Activated T-cell treated with anti-CD3 and anti-CD28 coated beads for 24 hours (primary cell): ENCODE measurements at places on chromosomes 6 and 20.

DNA sequence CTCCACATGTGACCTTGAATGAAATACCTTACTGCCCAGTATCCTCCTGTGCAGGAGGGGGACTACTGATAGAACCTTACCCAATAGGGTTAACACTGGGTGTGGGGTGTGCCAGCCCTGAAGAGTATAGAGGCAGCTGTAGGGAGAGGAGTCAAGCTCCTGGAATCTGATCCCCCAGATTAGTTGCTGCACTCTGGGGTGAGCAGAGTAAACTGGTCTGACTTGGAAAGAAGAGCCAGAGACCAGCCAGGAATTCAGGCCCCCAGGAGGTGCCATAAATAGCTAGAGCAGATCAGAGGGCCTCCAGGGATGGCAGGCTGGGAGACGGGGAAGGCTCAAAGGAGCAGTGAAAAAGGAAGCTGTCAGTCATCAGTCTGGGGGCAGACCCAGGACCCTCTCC is 3.5 kb upstream of the APOBEC2 start:
- DNase-seq = no peak

GRCh38 chr20:54984104-54984448 is 508.7 kb downstream of the DOK5 start:
- DNase-seq = no peak

DNA sequence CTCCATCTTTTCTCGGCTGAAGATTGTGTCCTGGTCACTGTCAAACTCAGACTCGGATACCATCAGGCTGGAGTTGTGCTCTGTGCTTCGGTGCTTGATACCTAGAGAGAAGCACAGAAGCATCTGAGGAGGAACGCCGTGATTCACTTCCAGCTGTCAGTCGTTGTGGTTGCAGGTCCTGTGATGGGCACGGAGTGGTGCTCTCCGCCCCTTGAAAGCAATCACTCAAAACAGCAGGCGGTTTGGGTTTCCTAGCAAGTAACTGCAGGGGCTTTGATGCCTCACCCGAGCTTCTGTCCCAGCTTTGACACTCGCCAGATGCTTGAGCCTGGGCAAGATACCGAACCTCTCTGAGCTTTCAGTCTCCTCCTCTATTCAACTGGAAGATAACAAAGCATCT is 52.5 kb downstream of the ALDH5A1 start:
- DNase-seq = peak; percentile 22

DNA sequence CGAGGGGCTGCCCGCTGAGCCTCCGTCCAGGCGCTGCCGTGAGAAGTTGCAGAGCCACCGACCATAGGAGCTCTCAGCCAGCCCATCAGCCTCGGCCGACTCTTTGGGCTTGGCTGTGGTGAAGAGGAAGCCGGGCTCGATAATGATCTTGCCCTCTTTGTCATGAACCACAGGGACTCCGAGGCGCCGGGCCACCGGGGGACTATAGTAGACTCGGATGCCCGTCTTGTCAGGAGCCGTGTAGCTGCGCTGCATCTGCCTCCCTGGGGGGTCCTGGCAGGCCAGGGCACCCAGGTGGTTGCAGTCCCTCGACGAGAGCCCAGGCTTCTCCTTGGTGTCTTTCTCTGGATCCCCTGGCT is 20.5 kb upstream of the DSN1 start:
- DNase-seq = no peak

DNA sequence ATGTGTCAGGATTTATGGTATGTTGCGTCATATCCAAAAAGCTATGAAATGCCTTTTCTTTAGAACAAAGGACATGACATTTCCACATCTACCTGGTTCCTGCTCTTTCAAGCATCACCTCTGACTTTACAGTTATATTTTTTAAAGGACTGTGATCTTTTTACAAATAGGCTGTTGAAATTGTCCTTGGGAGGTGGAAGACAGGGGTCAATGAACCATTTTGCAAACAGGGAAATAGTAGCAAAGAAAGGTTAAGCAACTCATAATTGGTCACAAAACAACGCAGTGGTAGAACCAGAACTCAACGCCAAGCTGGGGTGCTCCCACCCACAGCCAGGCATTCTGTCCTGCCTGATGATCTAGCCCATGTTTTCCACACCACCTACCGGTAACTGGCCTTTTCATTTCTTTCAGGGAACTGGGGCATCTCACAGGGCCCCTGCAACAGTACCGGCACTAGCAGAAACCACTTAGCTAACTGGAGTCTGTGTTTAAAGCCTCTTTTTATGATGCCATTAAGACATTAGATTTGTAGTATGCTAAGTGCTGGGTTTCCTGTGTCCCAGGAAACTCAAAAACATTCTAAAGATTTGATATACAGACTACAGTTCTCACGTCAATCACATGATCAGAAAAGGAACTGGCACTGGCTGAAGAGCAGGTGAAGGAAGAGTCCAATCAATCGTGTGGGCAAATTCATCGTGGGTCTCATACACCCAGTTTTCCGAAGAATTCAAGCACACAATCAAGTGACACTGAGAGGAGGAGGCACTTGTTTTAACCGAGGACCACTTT is 13.9 kb downstream of the ZNF217 start:
- DNase-seq = no peak

GRCh38 chr6:154229786-154230185 is 126.8 kb downstream of the IPCEF1 start:
- peak; percentile 52 for DNase-seq

DNA sequence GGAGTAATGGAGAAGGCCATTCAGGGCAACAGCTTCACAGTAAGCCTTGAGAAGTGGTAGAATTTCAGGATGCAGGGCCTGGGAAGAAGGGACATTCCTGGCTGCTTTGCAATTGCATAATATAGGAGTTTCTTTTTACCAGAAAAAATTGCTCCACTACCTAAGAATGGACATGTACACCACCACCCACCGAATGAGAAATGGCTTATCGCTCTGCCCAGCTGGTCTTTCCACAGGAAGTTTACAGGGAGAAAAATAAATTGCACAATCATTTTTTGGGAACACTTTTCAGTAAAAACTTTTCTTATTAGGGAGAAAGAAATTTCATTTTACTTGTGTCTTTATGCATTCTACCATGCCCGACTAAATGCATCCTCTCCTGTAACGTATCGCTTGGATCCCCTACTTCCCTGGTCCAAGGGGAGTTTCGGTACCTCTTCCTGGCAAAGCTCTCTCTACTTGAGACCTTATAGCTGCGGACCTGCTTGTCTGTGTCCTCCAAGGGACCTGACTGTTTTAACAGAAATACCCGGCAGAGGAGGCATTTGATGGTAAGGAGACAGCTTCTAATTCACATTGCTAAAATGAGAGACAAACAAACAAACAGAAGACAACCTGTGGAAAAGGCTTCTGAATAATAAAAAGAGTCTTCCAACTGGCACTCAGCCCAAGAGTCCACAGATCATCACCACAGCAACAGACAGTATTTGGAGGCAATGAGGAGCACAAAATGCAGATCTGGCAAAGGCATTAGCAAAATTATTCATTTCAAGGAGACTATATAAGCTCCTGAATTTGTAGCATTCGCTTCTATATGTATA is 54.2 kb downstream of the MAP3K5 start:
- DNase-seq = no peak

DNA sequence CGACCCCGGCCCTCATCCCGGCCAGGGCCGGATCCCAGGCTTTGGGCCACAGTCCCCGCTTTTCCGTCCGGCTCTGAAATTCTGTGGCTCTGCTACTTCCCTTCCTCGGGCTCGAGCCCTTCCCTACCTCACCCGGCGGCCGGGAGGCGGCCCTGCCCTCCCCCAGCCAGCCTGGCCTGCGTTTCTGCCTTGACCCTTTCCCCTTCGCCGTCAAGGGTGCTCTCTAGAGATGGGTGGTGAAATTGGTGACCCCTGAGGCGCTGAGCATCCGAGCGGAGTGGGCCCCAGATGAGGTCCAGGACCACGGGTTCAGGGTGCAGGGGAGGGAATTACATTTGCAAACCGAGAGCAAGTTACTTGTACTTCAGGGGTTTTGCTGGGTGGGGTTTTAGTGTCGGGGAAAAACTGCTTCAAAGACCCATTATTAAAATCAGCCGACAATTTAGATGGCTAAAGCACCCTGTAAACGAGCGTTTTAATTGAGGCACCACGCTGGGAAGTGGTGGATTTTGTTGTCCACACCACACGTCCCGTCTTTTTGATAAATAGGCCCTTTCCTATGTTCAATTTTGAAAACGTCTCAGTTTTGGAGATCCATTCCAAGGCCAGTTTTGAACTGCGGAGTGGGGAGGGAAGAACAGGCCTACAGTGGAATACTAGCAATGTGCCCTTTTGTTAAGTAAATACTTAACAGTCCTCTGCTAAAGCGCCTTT is 9.9 kb downstream of the TFAP2A start:
- DNase-seq = no peak

DNA sequence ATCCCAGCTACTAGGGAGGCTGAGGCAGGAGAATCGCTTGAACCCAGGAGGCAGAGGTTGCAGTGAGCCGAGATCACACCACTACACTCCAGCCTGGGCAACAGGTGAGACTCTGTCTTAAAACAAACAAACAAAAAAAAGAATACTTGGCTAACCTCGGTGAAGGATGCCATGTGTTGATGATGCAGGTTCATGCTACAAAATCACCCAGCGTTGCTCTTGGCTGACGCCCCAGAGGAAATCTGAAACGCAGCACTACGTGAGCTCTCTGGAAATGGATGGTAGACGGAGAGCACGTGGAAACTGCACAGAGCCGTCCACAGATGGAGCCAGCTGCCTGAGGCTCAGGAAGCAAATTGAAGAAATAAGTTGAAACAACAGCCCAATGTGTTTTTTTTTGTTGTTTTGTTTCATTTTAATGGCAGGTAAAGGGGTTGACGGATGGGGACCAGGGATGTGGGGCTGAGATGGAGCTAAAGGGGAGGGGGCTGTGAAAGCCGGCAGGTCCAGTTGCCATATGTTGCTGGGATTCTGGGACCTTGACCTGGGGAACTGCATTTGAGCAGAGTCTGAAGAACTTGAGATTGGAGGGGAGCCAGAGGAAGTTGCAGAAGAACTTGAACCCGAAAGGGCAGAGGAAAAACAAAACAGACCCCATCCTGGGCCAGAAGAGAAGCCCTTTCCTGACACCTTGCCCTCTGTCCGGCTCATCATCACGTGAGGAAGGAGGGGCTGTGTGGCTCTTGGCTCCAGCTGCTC is 12.8 kb upstream of the MANBAL start:
- DNase-seq = no peak

- DNase-seq = no peak
Observed at GRCh38 chr6:47203266-47203937, 106.3 kb downstream of the TNFRSF21 start.

DNA sequence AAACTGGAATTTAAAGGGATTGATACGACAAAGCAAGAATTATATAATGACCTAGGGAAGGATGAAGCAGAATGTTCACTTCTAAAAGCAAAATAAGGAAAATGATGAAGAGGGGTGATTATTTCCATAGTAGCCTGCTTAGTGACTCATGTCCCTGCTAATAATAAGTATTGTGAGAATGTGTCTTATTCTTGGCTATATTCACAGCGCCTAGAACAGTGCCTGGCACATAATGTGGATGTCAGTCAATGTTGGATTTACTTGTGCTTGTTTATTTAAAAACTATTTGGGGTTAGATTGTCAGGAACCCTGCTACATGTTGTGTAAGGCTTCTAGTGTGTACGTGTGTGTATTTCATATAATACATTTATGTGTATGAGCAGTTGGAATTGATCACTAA is 85.1 kb downstream of the ZFAND3 start:
- no peak for DNase-seq

GRCh38 chr6:38262026-38262425 is 377.7 kb downstream of the BTBD9 start:
- DNase-seq = no peak

- no peak for DNase-seq
Observed at GRCh38 chr6:111799576-111800258, 73.5 kb downstream of the FYN start.

DNA sequence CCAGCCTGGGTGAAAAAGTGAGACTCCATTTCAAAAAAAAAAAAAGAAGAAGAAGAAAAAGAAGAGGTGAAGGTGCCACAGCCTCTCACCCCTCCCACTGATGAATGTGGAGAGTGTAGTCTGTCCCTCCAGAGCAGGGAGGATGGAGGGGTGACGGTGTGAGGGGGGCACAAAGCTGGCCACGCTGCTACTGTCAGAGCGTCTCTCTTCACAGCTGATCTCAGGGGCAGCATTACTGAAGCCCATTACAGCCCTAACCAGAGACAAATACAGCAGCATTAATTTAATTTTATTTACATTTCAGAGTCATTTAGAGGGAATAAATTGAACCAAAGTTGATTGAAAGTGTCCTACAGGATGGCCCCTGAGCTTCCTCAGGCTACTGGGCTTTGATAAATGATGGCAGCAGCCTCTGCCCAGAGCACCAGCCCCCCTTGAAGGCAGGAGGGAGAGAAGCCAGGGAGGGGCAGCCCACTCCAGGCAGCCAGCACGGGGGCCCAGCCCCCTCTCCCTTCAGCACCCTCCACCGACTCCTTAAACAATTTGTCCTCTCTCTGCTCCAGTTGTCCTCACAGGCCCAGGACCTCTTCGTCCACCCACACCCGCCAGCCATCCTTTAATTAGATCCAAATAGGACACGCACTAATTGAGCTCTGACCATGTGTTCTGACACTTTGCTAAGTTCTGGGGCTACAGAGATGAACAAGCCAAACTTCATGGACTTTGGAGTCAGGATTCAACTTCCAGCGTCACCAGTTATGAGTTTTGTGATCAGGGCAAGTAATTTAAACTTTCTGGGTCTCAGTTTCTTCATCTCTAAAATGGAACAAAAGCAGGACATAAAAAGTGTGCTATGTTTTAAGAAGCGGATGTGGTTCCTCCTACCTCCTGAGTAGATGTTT is 18.6 kb upstream of the ZFAND3 start:
- no peak for DNase-seq

GRCh38 chr20:44690781-44691423 is 24.3 kb upstream of the CCN5 start:
- DNase-seq = no peak

- DNase-seq = no peak
Observed at GRCh38 chr6:18829272-18829870, 442.2 kb downstream of the RNF144B start.

DNA sequence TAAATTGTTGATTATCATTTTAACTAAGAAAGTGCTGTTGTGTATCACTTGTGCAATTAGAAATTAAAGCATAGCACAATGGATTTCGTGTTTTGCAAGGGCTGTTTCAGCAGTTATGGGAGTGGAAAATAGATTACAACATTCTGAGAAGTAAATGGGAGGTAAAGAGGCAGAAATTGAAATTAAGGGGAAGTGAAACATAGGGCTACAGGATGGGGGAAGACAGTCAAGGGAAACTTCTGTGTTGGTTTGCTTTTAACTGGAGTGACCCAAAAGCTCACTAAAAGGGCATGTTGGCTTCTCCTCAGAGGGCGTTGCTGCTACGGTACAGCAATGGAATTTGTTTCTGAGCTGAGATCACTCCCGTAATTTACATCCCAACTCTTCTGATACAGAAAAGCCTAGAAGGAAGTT is 147.5 kb downstream of the BCAS1 start:
- DNase-seq = no peak

DNA sequence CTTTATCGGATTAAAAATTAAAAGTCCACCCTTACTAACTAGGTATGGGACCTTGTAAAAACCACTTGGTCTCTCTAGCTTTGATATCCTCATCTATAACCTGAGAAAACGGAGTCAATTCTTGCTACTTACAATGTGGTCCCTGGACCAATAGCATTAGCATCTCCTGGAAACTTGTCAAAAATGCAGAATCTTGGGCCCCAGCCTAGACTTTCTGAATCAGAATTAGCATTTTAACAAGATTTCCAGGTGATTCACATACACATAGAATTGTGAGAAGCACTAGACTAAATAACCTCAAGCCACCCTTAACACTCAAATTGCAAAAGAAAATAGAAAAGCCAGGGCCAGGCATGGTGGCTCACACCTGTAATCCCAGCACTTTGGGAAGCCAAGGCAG is 96.6 kb downstream of the RNGTT start:
- DNase-seq = no peak
